ENCODE measurements at places on chromosomes 13 and 19.

DNA sequence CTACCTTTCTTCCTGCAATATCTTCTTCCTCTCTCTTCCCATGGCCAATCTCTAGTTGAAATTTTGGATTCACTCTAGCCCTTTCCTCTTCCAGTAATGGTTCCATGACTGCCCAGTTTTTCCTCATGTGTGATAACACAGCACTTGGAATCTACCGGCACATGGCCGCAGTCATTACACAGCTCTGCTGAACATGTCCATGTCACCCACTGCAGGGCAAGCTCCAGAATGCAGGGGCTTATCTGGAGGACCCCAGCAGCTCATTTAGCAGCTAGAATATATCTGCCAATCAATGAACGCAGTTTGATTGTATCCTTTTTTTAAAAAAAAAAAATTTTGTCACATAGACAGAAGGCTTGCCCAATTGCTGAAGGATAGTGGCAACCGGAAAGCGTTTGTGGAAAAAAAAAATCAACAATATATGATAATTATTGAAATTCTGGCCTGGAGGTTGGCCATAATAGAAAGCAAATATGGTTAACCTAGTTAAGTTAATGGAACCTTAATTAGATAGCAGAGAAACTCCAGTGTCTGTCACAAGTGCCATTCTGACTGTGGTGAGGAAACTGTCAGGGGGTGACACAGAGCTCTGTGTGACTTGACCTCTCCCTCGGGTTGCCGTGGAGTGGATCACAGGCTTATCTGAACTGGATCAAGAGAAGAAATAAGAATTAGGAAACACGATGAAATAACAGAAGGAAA, 426.7 kb downstream of the LIG4 start:
- no peak for DNase-seq

GRCh38 chr13:41137241-41137640, 4.6 kb upstream of the KBTBD6 start:
- no peak for DNase-seq

- no peak for DNase-seq
Observed at GRCh38 chr13:99371956-99372355, 64.8 kb upstream of the GPR183 start.

DNA sequence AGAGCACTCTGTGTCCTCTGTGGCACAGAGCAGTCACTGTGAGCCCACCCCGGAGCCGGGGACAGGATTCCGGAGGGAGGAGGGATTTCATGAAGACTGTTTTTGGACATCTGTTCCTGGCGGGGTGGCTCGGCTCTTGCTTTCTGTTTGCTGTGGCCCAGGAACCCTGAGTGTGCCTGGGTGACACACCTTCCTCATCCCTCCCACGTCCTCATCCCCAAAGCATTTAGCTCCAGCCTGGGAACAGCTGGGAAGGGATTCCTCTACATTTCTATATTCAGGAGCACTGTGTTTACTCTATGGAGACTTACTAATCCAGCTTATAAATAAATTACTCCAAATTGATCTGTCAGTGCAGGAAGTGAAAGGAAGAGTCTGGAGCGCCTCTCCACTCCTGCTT, 97.8 kb upstream of the UBL3 start:
- DNase-seq: no peak

GRCh38 chr19:55703790-55704215, 28.8 kb downstream of the EPN1 start:
- peak; percentile 62 for DNase-seq

DNA sequence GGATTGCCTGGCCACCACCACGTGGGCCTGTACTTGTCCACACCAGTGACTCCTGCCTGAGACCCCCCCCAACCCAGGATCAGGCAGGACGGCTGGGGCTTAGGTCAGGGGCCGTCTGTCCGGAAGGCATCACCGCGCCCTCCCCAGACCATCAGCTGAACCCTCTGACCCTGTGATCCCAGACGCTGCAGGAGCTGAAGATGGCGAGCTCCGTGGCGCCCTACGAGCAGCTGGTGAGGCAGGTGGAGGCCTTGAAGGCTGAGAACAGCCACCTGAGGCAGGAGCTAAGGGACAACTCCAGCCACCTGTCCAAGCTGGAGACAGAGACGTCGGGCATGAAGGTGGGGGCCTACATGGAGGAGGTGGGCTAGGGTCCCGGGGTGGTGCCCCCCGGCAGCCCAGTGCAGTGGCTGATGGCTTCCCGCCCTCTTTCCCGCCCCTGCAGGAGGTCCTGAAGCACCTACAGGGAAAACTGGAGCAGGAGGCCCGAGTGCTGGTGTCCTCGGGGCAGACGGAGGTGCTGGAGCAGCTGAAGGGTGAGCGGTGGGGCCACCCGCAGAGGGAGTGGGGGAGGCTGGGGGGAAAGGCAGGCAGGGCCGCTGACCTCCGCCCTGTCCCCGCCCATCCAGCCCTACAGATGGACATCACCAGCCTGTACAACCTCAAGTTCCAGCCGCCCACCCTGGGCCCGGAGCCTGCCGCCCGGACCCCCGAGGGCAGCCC, 3.0 kb downstream of the APC2 start:
- no peak for DNase-seq

GRCh38 chr19:6668691-6669090, 1.3 kb downstream of the TNFSF14 start:
- peak; percentile 46 for DNase-seq

GRCh38 chr19:51691584-51692428, 1.3 kb upstream of the SPACA6 start:
- DNase-seq: no peak

- no peak for DNase-seq
Observed at GRCh38 chr13:32941368-32941767, 74.9 kb upstream of the KL start.

- peak; percentile 57 for DNase-seq
Observed at GRCh38 chr19:33300009-33300893, 2.1 kb downstream of the CEBPA start.

- peak; percentile 39 for DNase-seq
Observed at GRCh38 chr19:48271531-48272151, 1.8 kb downstream of the ZNF114 start.

- DNase-seq: peak; percentile 43
Observed at GRCh38 chr19:55071129-55071502, 4.6 kb upstream of the EPS8L1 start.

GRCh38 chr13:40452038-40452666, 214.3 kb downstream of the FOXO1 start:
- DNase-seq: peak; percentile 65

DNA sequence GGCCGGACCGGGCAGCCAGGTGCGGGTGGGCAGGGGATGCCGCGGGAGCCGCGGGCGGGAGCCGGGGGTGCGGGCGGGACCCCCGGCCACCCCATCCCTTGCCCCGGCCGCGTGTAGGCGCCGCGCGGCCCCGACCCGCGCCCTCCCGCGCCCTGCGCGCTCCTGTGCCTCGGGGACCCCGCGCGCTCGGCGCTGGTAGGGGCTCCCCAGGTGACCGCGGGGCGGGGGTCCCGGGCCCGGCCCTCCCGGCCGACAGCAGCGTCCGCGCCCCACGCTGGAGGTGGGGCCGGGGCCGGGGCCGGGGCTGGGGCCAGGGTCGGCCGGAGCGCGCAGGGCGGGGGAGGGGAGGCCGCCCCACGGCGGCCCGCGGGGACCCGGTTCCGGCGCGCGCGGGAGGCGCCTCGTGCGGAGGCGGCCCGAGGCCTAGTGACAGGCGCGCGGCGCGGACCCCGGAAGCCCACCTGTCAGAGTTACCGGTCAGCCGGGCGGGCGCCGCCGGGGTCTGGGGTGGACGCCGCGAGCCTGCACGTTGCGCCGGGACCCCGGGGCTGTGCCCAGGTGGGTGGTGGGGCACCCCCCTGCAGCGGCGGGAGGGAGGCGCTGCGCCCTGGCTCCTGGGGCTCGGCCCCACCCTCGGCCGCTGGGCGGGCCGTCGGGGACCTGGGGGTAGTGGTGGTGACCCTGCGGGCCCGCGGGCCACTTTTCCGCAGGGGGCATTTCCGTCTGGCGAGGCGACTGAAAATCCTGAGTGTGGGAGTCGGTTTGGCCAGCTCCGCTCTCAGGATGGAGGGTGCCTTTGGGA, 518 bp downstream of the TFDP1 start:
- DNase-seq: peak; percentile 32

GRCh38 chr13:52085421-52085820, 43.5 kb downstream of the NEK5 start:
- DNase-seq: no peak

- DNase-seq: no peak
Observed at GRCh38 chr13:113226873-113227450, 17.5 kb downstream of the CUL4A start.

GRCh38 chr19:17544418-17544817, 11.0 kb upstream of the COLGALT1 start:
- DNase-seq: peak; percentile 36

DNA sequence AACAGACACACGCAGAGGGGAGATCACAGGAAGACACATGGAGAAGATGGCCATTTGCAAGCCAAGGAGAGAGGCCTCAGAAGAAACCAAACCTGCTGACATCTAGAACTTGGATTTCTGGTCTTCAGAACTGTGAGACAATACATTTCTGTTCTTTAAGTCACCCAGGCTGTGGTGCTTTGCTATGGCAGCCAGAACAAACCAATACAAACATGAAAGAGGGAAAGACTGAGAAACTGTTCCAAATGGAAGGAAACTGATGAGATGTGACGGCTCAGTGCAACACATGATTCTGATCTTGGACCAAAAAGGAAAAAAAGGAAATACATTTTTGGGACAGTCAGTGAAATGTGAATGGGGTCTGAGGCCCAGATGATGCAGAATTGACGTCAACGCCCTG, 30.2 kb upstream of the SACS start:
- DNase-seq: no peak

GRCh38 chr13:52411629-52412028, 5.7 kb upstream of the THSD1 start:
- no peak for DNase-seq

DNA sequence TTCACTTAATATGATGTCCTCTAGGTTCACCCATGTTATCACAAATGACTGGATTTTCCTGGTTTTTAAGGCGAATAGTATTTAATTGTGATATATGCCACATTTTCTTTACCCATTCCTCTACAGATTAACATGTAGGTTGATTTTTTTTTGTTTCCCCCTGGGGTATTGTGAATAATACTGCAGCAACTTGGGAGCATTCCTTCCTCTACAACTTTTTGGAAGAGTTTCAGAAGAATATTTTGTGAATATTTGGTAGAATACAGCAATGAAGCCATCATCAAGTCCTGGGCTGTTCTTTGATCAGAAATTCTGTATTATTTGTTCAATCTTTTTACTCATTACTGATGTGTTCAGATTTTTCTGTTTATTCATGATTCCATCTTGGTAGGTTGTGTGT, 5.6 kb upstream of the ZNF331 start:
- DNase-seq: no peak

DNA sequence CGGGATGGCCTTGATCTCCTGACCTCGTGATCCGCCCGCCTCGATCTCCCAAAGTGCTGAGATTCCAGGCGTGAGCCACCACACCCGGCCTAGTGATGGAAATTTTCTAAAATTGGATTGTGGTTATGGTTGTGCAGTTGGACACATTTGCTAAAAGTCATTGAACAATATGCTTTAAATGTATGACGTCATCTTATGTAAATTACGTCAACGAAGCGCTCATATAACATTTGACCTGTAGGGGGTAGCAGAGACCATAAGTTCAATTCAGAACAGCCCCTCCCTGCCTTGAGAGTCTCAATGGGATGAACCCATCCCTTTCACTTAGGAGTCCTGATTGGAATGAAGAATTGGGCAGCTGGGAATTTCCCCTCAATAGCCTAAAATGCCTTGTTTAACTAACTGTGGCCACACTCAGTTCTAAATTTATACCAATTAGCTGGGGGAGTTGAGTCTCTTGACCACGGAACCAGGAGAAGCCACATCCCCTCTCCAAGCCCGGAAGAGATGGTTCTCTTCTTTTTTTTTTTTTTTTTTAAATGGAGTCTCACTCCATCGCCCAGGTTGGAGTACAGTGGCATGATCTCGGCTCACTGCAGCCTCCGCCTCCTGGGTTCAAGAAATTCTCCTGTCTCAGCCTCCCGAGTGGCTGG, 15.2 kb upstream of the TLE6 start:
- DNase-seq: peak; percentile 85

DNA sequence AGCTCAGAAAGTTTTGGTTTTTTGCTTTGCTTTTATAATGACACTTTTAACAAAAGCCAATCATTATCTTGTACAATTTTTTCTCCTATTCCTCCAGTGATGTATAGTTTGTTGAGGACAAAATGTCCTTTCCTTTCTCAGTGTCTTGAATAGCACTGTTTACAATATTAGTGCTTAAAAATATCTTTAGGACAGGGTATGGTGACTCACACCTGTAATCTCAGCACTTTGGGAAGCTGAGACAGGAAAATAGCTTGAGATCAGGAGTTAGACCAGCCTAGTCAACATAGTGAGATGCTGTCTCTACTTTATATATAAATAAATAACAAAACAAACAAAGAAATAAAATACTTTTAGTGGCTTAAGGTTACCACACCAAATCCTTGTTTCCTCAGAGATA, 41.9 kb downstream of the SPRY2 start:
- DNase-seq: no peak

DNA sequence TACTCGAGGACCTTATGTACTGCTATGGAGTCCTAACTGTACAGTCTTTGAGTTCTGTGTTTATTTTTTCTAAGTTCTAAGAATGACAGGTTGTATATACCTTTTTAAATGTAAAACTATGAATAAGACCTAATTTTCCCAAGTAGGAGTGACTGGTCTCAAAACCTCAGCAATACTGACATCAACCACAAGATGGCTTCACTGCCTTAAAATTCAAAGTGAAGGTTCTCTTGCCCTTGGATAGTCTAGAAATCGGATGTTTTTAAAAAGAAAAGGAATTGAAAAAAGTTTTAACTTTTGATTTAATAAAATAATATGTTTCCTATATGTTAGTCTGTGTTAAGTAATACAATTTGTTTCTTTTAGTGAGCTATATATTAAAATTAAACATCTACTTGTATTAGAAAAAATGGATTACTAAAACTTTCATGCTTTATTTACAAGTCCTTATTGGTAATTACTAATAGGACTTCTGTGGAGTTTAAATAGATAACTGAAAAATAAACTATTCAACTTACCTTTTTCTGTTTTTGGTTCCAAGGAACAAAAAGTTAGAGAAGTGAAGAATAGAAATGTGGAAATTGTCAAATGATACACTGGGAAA, 52.0 kb downstream of the TDRD3 start:
- peak; percentile 42 for DNase-seq

DNA sequence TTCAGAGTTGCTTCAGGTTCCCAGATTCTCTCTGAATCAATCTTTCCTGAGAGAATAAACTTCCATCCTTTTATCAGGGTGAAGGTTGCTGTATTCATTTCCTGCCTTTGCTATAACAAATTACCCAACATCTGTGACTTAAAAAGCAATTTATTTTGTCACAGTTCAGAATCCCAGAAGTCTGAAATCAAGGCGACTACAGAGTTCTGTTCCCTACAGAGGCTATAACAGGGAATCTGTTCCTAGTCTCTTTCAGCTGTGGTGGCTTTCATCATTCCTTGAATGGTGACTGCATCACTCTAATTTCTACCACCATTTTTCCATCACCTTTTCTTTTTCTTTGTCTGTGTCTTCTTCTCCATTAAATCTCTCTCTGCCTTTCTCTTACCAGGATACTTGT, 459.3 kb upstream of the PRR20A start:
- no peak for DNase-seq
